Airway epithelial cell (primary cell): ENCODE measurements at places on chromosomes 2 and 18. TPM values are rescaled to one million over a fixed set of nuclear protein-coding genes. Genes with fewer than 3 reads are reported as not detected.

The FHL2 gene
- 67.6 and 75.2 TPM in 2 replicates for total RNA-seq

The MARCHF4 gene
- 0.42 and 0.85 TPM in 2 replicates for total RNA-seq

The LRATD1 gene
- total RNA-seq = 44.7 and 62.1 TPM in 2 replicates

The SAG gene
- total RNA-seq = not detected in 2 replicates

The FAM228B gene
- total RNA-seq = 2.0 and 2.3 TPM in 2 replicates

The COLEC12 gene
- not detected in 2 replicates for total RNA-seq

The ASB3 gene
- total RNA-seq = 10.6 and 12.5 TPM in 2 replicates

The SERPINB5 gene
- total RNA-seq = 462 and 675 TPM in 2 replicates

The NCKAP5 gene
- total RNA-seq = 1.1 and 1.8 TPM in 2 replicates

The AGBL5 gene
- total RNA-seq = 19.3 and 23.4 TPM in 2 replicates

The XDH gene
- total RNA-seq = 3.9 and 4.6 TPM in 2 replicates

The MAP2 gene
- 5.6 and 9.9 TPM in 2 replicates for total RNA-seq

The PDE11A gene
- not detected in 2 replicates for total RNA-seq

The HTR2B gene
- total RNA-seq = 0.05 TPM in 1 of 2 replicates, not detected in the other

The GPR35 gene
- total RNA-seq = 0.28 TPM in 1 of 2 replicates, not detected in the other

The LYG1 gene
- total RNA-seq = not detected in 2 replicates

The CFAP65 gene
- not detected in 2 replicates for total RNA-seq

The GPR45 gene
- total RNA-seq = not detected in 2 replicates

The NEU4 gene
- total RNA-seq = not detected in 2 replicates

The MATN3 gene
- total RNA-seq = 0.70 and 1.2 TPM in 2 replicates

The RAPH1 gene
- total RNA-seq = 9.4 and 38.7 TPM in 2 replicates

The GDF7 gene
- total RNA-seq = 0.07 and 0.14 TPM in 2 replicates

The MC2R gene
- total RNA-seq = not detected in 2 replicates

The GAD1 gene
- total RNA-seq = 2.6 TPM in 1 of 2 replicates, not detected in the other

The CCDC102B gene
- total RNA-seq = 0.92 and 3.6 TPM in 2 replicates

The LYG2 gene
- total RNA-seq = not detected in 2 replicates

The PRSS56 gene
- not detected in 2 replicates for total RNA-seq

The RNU2-63P gene
- total RNA-seq = not detected in 2 replicates
